ENCODE measurements at places on chromosomes 3 and 15.

DNA sequence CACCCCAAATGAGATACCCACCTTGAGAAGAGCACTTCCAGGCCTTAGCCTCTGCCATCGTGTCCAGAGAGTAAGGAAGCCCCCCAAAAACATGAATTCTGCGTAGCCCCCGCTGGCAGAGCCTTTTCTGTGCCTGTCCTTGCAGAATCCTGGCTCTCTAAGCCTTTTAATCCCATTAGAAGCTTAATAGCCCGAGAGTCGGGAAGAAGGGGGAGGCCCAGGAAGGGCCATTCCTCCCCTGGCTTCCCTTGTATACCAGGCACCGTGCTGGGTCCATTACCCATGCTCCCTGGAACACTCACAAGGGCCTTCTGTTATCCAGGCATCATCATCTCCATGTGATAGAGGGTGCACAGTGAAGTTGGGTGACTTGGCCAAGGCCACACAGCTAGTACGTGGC is 7.1 kb downstream of the SPTBN5 start:
- no peak for DNase-seq

DNA sequence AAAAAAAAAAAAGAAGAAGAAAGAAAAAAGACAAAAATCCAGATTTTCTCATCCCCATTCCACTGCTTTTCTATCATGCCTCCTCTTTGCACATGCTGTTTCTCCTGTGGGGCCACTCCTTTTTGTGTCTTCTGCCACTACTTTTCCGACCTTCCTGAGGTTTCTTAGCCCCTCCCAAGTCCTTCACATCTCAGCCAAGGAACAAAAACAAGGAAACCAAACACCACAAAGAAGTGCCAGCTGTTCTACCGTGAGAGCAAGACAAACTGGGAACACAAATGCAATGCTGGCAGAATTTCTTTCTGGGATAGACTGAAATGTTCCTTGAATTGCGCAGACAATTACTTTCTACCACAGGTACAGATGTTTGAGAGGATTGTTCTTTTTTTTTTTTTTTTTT is 83.2 kb downstream of the MB21D2 start:
- no peak for DNase-seq

GRCh38 chr15:52558196-52558595 is 10.6 kb downstream of the ARPP19 start:
- DNase-seq, result no peak

DNA sequence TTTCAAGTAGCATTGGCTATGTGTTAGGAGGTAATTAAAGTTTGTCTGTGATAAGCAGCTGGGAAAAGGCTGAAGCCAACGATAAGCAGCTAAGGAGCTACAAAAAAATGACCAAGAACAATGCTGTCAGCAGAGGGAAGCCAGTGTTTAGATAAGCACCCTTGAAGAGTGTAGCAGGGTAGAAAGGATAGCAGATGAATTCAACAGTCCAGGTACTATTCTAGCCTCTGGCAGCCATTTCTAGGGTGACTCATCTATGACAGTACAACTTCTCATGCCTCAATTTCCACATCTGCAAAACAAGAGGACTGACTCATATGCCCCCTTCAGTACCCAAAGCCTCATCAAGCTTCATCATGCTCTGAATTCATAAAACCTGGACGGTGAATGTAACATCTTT is 617.6 kb upstream of the UBE2E2 start:
- DNase-seq, result no peak

- no peak for DNase-seq
Observed at GRCh38 chr15:63601026-63601703, 4.0 kb downstream of the FBXL22 start.

- no peak for DNase-seq
Observed at GRCh38 chr3:37971467-37971866, 19.1 kb upstream of the VILL start.

DNA sequence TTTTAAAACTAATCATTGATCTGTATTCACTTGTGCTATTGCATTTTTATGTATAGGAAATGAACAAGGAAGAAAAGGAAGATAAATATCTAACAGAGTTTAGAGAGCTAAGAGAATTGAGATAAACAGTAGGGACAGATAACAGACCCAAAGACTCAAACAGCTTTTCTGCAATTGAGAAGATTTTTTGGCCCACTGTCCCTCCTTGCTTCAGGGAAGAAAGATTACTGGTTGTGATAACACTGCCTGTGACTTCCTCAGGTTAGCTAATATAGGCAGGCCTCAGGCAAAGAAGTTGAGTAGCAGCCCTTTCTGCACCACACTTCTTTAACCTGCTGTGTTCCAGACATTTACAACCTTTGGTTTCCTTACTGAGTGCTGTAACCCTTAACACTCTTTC is 2.7 kb upstream of the COX17 start:
- no peak for DNase-seq

DNA sequence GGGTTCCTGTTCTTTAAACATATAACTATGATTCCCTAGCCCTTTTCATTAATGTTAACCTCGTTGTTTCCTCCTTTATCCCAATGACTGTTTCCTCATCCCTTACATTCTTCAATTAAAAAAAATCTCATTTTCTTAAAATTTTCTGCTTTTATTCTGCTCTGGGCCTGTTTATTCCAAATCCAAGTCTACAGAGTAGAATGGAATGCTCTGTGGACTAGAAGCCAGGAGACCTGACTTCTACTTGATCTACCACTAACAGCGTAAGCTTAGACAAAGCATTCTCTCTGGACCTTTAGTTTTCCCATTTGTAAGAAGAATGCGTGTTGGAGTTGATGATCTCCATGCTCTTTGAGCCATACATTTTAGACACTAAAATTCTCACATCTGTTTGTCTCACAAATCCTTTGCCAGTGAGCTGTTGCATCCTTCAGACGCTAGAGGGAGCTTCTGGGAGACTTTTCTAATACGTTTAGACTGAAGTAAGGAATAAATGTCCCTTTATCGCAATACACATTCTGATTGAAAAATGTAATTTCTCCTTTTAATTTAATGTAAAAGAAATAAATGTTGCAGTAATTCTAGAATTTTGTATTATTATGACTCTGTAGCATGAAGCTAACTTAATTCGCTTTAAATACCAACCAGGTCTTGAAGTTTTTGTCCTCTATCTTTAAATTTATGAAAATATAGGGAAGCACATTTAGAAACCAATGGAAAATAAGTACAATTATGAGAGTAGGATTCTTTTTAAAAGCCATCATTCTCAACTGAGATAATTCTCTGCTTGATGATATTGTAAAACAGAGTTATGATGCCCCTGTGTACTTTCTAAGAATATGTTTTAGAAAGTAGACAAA is 21.7 kb upstream of the GMNC start:
- DNase-seq, result no peak

DNA sequence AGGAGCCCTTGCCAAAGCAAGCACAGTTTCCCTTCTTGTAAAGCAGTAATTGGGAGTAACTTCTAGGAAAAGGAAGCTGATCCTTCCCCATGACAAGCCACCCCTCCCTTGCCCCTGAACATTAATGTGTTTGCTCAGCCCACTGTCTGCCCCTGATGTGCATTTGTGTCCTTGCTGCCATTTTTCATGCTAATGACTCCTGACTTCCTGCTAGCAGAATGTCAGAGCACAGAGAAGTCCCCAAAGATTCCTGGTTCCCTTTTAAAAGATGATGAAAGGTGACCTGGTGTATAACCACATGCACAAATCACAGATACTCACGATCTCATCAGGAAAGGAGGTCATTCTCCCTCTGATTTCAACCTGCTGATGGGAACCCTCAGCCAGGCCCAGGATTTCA is 44.2 kb upstream of the WNT5A start:
- DNase-seq, result no peak

DNA sequence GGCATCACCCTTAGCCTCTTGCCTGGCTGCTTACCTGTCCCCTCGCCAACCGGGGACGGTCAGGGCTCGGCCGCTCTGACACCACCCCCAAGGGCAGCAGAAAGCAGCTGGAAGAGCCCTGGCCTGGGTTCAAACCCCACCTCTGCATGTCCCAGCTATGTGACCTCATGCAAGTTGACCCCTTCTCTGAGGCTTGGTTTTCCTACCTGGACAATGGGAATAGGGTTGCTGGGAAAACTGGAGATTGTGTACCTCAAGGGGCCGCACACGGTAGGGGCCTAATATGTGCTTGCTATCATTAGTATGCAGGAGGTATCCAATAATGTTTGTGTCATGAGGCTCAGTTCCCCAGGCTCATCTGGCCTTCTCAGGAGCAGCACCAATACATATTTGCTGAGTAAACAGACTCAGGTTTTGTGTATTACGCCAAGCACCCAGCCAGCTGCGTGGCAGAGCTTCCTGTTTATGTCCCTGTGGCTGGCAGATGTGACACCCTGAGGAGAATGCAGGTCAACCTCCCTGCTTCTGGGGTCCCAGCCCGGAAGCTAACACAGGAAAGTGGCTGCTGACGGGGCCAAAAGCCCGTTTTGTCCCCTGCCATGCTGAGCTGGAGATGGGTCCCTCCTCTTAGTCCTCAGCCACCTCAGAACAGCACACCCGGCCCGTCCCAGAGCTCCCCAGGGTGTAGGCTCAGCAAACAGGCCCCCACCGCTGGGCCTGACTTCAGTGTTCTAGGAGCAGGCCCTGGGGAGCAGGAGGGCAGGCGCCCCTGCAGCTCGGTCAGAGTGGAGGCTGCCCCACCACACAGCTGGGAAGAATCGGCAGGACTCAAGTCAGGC is 29.7 kb downstream of the PLXND1 start:
- peak; percentile 28 for DNase-seq
